ENCODE measurements at places on chromosomes 12 and 14.
A peak's percentile ranks its signal among the peaks of the same experiment; 100 is the strongest.

DNA sequence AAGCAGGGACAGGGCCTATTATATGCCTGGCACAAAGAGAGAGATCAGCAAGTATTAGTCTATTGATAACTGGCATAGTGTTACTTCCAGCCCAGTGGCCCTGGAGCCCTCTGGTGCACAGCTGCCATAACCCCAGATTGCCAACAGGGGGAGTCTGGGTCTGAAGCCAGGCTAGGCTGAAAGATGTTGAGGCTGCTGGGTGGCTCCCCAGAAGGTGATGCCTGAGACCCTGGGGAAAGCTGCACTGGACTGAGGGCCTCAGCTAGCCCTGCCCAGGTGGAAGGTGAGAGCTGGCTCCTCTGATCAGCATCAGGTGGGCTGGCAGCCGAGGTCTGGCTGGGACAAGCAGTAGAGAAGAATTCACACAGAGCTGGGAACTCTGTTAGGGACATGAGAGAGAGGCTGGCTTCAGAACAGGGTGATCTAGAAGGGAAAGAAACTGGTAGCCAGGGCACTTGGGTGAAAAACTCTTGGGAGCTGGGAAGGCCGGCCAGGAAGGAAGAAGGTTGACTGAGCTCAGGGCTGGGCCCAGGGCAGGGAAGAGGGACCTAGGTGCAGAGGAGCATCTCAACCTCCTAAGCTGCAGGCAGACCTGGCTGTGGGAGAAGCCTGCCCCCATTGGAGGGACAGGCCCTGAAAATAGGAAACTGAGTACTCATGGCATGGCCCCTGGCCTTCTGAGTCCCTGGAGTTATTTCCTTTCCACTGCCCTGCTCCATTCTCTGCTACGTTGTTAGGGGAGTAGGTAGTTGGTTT is 3.9 kb downstream of the GZMH start:
- no peak for DNase-seq

GRCh38 chr12:52527121-52527800 is 7.1 kb upstream of the KRT5 start:
- no peak for DNase-seq

GRCh38 chr12:87756721-87757120 is 272.5 kb downstream of the C12orf50 start:
- no peak for DNase-seq

DNA sequence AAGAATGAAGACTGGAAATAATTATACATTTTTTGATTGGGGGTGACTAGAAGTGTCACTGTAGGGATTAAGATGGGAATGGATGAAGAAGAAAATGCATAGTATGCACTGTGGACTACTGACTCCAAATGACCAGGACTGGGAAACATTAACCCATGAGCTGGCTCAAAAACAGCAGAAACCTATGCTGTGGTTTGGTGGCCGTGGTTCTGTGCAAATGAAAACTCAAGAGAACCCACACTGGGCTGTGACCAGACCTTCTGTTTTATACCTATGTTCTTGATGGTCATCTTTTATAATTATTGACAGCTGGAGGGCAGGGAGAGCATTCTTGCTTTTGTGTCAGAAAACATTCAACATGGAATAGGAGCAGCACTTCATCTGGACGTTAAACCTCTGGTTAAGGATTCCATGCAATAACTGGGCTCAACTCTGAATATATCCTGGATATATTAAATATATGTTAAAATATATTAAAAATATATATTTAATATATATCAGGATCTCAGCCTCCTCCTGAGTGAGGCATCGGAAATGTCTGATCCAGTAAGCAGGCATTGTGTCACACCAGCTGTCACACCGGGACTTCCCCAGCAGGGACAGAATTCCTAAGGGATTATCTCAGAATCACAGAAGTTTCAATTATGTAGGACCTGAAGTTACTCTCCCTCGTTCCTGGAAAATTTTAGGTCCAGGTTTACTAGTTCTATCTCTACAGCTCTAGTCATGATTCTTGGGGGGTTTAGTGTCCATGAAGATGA is 48.5 kb downstream of the BBS10 start:
- no peak for DNase-seq

- DNase-seq, result peak; percentile 85
Measured at GRCh38 chr12:54217774-54218241, 29.0 kb upstream of the SMUG1 start.
